ENCODE measurements at places on chromosomes 6 and 20.

- DNase-seq: no peak
These were observed 164.6 kb upstream of the FERMT1 start for GRCh38 chr20:6287471-6287870.

GRCh38 chr6:40804905-40805304, 217.7 kb upstream of the LRFN2 start:
- DNase-seq: no peak

GRCh38 chr20:16241911-16242310, 331.3 kb downstream of the KIF16B start:
- DNase-seq: no peak

GRCh38 chr6:42787063-42787472, 5.2 kb downstream of the BICRAL start:
- no peak for DNase-seq

DNA sequence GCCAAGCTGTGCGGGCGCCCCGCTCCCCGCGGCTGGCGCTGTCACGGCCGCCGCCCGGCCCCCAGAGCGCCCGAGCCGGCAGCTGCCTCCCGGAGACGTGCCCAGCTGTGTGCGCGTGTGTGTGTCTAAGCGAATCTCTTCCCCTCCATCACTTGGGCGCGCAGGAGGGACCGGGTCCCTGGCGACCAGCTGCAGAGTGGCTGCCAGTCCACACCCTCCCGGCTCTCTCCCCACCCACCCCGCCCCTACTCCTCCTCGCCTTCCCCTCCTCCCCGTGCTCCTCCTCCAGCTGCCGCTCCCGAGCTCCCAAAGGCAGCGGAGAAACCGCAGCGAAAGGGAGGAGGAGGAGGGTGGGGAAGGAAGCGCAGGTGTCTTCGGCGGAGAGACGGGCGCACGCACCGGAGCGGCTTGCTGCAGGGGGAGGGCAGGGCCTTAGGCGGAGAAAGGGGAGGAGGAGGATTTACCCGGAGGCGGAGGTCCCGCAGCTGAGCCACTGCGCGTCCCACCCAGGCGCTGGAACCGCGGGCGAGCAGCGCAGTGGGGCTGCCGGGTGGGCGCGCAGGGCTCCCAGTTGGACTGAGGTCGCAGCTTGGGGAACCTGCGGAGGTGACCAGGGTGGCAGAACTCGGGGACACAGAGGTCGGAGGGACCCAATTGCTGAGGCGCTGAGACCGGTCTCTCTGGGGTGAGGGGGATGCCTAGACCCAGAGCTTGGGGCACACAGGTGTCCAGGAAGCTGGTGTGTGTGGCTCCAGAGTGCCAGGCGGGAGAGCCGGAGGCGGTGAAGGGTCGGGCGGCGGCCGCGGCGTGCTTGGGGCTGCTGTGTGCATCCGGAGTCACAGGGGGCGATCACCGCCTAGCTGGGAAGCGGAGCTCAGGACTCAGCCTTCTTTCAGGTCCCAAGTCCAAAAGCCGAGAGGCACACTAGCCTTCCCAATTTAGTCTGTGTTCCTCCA, at the start of gene HS3ST5:
Gene HS3ST5 (minus strand): TSS at position 198 of the 956 bp plus-strand sequence. CDS start 280,178 bp downstream, outside the sequence.
- DNase-seq: peak; percentile 47

- DNase-seq: no peak
These were observed 16.8 kb downstream of the MYLK4 start for GRCh38 chr6:2733736-2734480.

- no peak for DNase-seq
These were observed 184.7 kb upstream of the PMEPA1 start for GRCh38 chr20:57894522-57894921.

GRCh38 chr20:33653900-33654596, 8.1 kb upstream of the C20orf144 start:
- no peak for DNase-seq

DNA sequence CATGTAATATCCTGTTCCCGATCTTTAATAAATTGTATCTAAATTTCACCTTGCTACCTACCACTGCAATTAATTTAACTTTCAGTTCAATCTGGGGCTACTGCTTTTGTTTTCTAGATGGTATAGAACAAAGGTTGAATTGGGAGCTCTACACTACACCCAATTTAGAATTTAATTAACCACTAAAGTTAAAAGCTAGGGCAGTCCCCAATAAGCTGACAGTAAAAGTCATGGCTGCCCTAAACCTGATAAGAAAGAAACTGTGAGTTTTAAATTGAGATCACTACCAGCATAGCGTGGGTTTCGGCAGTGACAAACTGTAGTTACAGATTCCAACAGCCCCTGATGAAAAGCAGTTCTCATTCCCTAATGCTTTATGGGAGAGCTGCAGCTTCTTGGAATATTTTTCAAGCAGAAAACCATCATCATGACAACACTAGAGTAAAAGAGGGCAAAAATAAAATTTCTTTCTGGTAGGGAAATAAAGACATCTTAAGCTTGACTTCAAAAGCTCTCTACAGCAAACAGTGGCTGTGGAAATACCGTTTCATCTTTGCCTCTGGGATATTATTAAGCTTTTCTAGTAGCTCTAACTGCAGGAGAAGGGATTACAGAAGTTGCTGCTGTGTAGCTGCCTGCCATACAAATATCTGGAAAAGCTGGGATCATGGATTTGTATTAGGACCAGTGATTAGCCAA, 1372.1 kb downstream of the EPHA7 start:
- DNase-seq: no peak

Data from HTR-8/SVneo (cell line).